ENCODE measurements at places on chromosomes 7 and 10.

DNA sequence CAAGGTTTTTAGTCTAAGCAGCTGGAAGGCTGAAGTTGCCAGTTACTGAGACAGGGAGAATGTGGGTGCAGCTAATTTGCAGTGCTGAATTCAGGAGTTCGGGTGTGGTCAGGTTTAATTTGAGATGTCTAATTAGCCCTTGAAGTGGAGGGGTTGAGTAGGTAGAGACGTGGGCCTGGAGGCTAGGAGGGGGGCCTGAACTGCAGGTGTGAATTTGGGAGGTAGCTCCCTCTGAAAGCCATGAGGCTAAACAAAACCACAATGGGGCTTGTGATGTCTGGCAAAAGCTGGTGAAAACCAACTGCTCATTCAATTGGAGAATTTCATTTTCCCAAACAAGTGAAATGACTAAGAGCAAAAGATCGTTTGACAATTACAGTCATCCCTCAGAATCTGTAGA lies 246.0 kb upstream of the NFE2L3 start:
- DNase-seq: no peak

GRCh38 chr7:142882338-142882678 lies 3.2 kb downstream of the TRPV6 start:
- no peak for DNase-seq

DNA sequence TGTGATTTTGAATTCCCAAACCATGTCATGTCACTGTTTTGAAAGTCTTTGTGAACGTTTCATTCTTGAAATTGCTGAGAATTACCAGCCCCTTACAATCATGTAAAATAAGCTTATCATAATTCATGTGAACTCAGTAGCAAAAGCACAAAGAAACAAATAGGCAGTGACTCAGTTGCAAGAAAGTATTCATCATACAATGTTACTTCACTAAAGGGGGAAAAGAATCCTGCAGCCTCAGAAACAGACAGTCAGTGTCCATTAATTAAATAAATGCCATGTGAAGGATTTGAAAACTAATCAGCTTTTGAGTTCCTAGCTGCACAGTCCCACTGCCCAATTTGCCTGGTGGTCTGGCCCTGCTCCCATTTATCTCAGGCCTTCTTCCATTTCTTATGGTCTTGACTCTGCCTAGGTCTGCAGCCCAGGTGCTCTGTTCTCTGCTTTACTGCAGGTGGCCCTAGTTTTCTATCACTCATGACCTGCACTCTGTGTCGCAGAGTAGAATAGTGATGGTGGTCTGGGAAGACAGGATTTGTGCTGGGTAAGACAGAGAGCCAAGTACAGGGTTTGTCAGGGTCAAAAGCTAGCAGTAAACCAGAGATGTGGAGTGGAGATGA lies 99.7 kb downstream of the PLCE1 start:
- DNase-seq: no peak

- DNase-seq: no peak
These were observed 36.9 kb upstream of the STARD3NL start for GRCh38 chr7:38141187-38141586.

GRCh38 chr10:80141696-80142460 lies 9.3 kb downstream of the PLAC9 start:
- DNase-seq: no peak

GRCh38 chr10:4109469-4109868 lies 324.5 kb upstream of the KLF6 start:
- DNase-seq: no peak

GRCh38 chr7:150317748-150318444 lies 5.3 kb upstream of the LRRC61 start:
- DNase-seq: no peak

DNA sequence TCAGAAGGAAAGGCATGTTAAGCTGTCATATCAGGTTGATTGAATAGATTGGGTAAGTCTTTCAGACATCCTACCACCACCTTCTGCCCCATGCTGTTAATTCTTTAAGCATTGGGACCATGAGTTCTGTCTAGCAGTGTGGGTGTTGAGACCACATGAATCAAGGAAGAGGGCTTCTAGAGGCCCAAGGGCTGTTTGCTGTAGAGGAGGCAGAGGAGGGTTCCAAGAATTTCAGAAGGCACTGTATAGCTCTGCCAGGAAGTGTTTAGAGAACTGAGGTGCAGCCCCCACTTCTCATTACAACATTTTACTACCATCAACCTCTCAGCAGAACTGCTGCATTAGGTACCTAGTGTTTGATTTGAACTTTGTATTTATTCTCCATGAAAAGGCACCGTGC lies 720.2 kb downstream of the AUTS2 start:
- DNase-seq: no peak
